Aorta (tissue), 5 donors: ENCODE measurements at places on chromosomes 4 and X. TPM values are rescaled to one million over a fixed set of nuclear protein-coding genes. Genes with fewer than 3 reads are reported as not detected.

DNA sequence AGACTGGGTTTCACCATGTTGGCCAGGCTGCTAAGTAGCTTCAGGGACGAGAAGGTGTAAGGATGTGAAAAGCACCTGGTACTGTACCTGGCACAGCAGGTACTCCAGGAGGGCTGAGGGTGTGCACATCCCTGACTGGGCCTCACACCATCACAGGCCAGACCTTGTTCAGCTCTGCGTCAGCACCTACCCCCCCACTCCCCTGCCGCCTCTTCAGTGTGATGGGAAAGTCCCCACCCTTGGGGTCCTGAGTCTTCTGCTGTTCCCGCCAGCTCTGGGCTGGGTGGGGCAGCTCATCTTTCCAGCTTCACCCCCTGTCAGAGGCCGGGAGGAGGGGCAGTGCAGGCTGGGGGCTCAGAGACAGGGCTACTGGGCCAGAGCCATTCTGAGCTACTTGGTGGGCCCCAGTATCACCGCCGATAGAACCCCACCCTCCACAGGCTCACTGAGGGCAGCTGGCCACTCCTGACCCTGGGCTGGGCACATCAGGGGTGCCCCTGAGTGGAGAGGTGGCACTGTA lies 6.7 kb upstream of the SH3BP2 start:
- DNase-seq: no peak
- H3K27ac ChIP-seq: no peak overlapping the region
- no peak overlapping the region for H3K4me3 ChIP-seq
- no peaks in the 10 kb centered on the region for H3K4me1 ChIP-seq
- no peaks in the 10 kb centered on the region for H3K36me3 ChIP-seq
- H3K27me3 ChIP-seq: no peaks in the 10 kb centered on the region

DNA sequence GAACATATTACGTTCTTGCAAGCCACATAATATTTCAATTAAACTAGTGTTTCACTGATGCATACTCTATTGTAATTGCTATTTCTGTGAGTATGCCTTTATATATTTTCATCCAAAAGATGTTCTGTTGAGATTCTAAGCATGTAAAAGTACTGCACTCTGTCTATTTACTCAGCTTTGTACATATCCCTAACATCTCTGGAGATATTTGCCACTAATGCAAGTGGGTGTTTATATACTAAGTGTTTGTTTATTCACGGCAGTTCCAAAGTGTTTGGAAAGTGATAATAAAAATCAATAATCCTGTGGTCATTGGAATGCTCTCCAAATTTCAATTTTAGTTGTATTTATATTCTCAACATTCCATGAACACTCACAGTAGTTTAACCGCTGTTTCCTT lies 1989.0 kb downstream of the C4orf33 start:
- DNase-seq: no peak
- H3K27me3 ChIP-seq: no peaks in the 10 kb centered on the region
- no peak overlapping the region for H3K4me3 ChIP-seq
- H3K27ac ChIP-seq: no peak overlapping the region
- H3K36me3 ChIP-seq: no peaks in the 10 kb centered on the region

GRCh38 chrX:101658661-101659491 lies 774 bp downstream of the ARMCX2 start:
- no peaks in the 10 kb centered on the region for H3K36me3 ChIP-seq
- H3K4me3 ChIP-seq: peak overlapping the region; percentile 68
- H3K27me3 ChIP-seq: no peaks in the 10 kb centered on the region
- H3K4me1 ChIP-seq: no peaks in the 10 kb centered on the region

- no peak for DNase-seq
- H3K4me1 ChIP-seq: no peaks in the 10 kb centered on the region
- no peaks in the 10 kb centered on the region for H3K27me3 ChIP-seq
- no peak overlapping the region for H3K27ac ChIP-seq
Observed at GRCh38 chr4:105622269-105622668, 69.8 kb downstream of the ARHGEF38 start.

- H3K4me3 ChIP-seq: no peak overlapping the region
- no peak for DNase-seq
- H3K27ac ChIP-seq: no peak overlapping the region
Observed at GRCh38 chr4:6719611-6720179, 3.7 kb downstream of the BLOC1S4 start.

DNA sequence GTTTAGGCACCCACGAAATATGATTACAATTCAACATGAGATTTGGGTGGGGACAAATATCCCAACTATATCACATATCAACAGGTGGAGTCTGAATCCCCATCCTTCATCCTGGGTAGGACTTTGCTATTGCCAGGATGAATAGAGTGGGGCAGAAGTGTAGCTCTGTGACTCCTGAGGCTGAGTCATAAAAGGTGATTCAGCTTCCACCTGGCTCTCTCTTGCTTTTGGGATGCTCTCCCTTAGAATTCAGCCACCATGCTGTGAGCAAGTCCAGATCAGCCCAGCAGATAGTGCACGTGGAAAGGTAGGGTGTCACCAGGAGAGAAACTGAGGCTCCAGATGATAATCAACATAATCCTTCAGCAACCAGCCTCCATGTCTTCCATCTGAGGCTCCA lies 193.8 kb upstream of the BCOR start:
- H3K4me3 ChIP-seq: no peak overlapping the region
- no peak overlapping the region for H3K27ac ChIP-seq
- no peaks in the 10 kb centered on the region for H3K36me3 ChIP-seq
- H3K4me1 ChIP-seq: no peaks in the 10 kb centered on the region

DNA sequence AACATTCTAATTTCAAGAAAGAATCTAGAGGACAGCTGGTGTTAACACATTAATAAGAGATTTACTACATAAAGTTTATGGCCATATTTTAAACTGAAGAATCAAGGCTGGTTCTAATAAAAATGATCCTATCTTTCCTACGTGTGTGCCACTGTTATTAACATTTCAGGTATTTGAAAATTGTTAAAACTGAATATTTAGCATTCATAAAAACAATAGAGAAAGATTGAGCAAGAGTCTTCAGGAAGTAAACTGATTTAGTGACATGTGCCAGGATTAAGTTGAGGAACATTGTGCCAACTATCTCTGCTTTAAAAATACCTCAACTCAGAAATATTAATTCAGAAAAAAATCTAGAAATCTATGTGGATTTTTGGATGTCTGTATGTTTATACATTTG lies 810.1 kb downstream of the FAT4 start:
- H3K4me1 ChIP-seq: no peaks in the 10 kb centered on the region
- H3K27me3 ChIP-seq: no peaks in the 10 kb centered on the region
- no peak overlapping the region for H3K27ac ChIP-seq
- no peak for DNase-seq

- no peak overlapping the region for H3K27ac ChIP-seq
- H3K36me3 ChIP-seq: no peaks in the 10 kb centered on the region
- DNase-seq: no peak
- no peaks in the 10 kb centered on the region for H3K27me3 ChIP-seq
Observed at GRCh38 chr4:140996766-140997165, 136.5 kb downstream of the RNF150 start.

DNA sequence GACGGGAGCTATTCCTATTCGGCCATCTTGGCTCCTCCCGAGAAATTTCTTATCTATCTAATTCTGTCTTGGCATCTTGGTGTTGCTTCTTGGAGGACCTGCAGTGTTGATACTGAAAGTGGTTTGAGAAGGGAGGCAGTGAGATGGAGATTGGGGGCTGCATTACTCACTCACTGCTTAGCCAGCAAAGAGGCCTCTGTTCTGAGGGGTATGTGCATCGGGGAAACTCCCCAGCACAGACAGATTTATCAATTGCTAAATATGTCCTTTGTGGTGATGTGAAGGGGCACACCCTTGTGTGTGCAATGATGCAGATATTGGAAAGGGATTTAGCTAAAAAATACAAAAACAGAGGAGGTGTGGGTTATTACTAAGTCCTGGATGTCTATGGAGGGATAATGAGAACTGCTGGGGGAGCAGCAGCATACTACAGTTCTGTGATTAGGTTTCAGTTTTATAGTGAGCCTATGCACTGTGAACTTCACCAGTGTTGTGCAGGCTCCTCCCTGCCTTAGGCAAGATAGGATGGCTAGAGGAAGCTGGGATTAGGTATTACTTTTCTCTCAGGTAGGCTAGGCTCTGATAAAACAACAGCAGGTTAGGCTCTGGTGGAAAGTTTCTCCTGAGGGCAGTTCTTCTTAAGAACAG lies 279.0 kb downstream of the HS3ST1 start:
- no peaks in the 10 kb centered on the region for H3K36me3 ChIP-seq
- DNase-seq: no peak
- no peaks in the 10 kb centered on the region for H3K27me3 ChIP-seq
- H3K4me3 ChIP-seq: no peak overlapping the region

GRCh38 chr4:172134521-172134920 lies 321.3 kb downstream of the GALNTL6 start:
- DNase-seq: no peak
- no peak overlapping the region for H3K4me3 ChIP-seq
- H3K36me3 ChIP-seq: no peaks in the 10 kb centered on the region
- H3K27me3 ChIP-seq: no peaks in the 10 kb centered on the region
- no peak overlapping the region for H3K27ac ChIP-seq

- peaks cover 1% of the 10 kb centered on the region for H3K36me3 ChIP-seq
- no peak overlapping the region for H3K27ac ChIP-seq
- DNase-seq: no peak
- H3K4me1 ChIP-seq: no peaks in the 10 kb centered on the region
- H3K4me3 ChIP-seq: no peak overlapping the region
Observed at GRCh38 chr4:77877771-77878565, 15.3 kb downstream of the MRPL1 start.

- H3K36me3 ChIP-seq: no peaks in the 10 kb centered on the region
- H3K4me3 ChIP-seq: peak overlapping the region; percentile 73
- DNase-seq: peak; percentile 73
- no peaks in the 10 kb centered on the region for H3K27me3 ChIP-seq
- H3K4me1 ChIP-seq: no peaks in the 10 kb centered on the region
- H3K27ac ChIP-seq: no peak overlapping the region
Observed at GRCh38 chr4:182142176-182143085, 100.8 kb upstream of the TENM3 start.

DNA sequence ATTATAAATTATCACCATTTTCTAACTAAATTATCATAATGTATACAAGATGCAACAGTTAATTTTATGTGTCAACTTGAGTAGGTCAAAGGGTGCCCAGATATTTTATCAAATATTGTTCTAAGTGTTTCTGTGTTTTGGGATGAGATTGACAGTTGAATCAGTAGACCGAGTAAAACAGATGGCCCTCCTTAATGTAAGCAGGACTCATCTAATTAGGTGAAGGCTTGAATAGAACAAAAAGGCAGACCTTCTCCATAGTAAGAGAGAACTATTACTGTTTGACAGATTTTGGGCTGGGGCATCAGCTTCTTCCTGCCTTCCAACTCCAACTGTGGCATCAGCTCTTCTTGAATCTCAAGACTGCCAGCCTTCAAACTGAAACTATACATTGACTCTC lies 185.8 kb downstream of the TRAM1L1 start:
- no peak for DNase-seq
- no peaks in the 10 kb centered on the region for H3K36me3 ChIP-seq
- H3K4me3 ChIP-seq: no peak overlapping the region
- no peak overlapping the region for H3K27ac ChIP-seq
- no peaks in the 10 kb centered on the region for H3K4me1 ChIP-seq

DNA sequence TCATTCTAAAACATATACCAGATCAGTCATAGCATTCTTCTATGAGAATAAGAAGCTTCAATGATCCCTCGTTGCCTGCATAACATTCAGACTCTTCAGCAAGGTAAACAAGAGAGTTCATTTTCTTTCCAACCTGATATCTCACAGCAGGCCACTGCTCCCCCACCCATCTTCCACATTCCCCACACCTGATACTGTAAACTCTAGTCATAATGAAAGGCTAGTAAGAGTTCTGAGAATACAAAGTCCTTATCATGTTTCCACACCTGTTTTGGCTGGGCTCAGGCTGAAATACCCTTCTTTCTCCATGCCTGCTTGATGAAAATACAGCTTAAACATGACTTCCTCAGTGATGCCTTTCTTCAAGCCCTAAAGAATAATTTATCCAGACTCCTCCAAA lies 2.3 kb upstream of the AASDH start:
- no peaks in the 10 kb centered on the region for H3K36me3 ChIP-seq
- DNase-seq: no peak
- H3K4me1 ChIP-seq: no peaks in the 10 kb centered on the region
- no peak overlapping the region for H3K27ac ChIP-seq
- H3K27me3 ChIP-seq: no peaks in the 10 kb centered on the region
- H3K4me3 ChIP-seq: no peak overlapping the region

DNA sequence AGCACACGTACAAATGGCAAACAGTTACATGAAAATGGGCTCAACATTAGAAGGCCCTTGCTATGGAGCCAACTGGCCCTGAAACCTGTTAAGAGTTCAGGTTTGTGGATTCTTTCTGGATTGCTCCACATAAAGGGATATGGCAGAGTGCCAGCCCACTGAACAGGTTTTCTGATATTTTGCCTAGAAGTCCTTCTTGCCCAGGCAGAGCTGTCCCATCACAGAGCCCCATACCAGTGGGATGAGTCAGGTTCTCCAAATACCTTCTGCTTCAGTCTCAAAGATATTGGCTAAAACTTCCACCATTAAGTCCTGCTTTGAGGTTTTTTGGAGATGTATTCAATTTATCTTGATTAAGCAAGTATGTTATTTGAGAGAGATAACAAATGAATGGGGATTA lies 146.8 kb upstream of the IL1RAPL2 start:
- no peaks in the 10 kb centered on the region for H3K4me1 ChIP-seq
- H3K27me3 ChIP-seq: no peaks in the 10 kb centered on the region
- no peak overlapping the region for H3K4me3 ChIP-seq
- no peaks in the 10 kb centered on the region for H3K36me3 ChIP-seq

- no peak overlapping the region for H3K4me3 ChIP-seq
- no peaks in the 10 kb centered on the region for H3K4me1 ChIP-seq
- no peak overlapping the region for H3K27ac ChIP-seq
- DNase-seq: no peak
Observed at GRCh38 chr4:70833675-70834074, 6.0 kb downstream of the GRSF1 start.

GRCh38 chr4:39932776-39933402 lies 44.8 kb downstream of the PDS5A start:
- H3K36me3 ChIP-seq: no peaks in the 10 kb centered on the region
- DNase-seq: no peak
- H3K4me3 ChIP-seq: no peak overlapping the region

DNA sequence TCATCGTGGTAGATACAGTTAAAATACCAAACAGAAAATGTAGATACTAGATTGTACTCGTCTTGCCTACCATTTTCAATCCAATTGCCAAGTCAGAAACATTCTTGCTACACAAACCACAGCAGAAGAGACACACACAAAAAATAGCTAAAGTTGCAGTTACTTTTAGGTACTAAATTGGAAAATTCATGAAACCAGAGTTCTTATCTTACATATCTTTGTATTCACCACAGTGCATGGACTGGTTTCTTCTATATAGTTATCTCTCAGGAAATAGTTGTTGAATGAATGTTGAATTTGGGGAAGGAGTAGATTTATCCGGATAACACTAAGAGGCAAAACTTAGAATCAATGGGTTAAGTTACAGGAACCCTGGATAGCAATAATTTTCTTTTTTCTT lies 14.2 kb downstream of the COL4A5 start:
- H3K36me3 ChIP-seq: no peaks in the 10 kb centered on the region
- H3K27ac ChIP-seq: no peak overlapping the region
- H3K4me1 ChIP-seq: no peaks in the 10 kb centered on the region
- no peak for DNase-seq

Gene DSPP
- total RNA-seq: not detected

Gene PROM1
- total RNA-seq: 8.0 TPM

Gene CTAG1A
- not detected for total RNA-seq

Gene TMEM150C
- total RNA-seq: 6.5 TPM

Gene TEX13B
- not detected for total RNA-seq

Gene SPANXA1
- not detected for total RNA-seq

Gene TCEAL3
- total RNA-seq: 77.3 TPM

Gene INTS6L
- total RNA-seq: 10.3 TPM

Gene SATL1
- not detected for total RNA-seq

Gene ERVMER34-1
- total RNA-seq: 0.13 TPM
